Stimulated activated CD8-positive, alpha-beta memory T cell treated with anti-CD3 and anti-CD28 coated beads, Interleukin-4, amount 100 ng/mL, for 4 hours (primary cell): ENCODE measurements at places on chromosomes 7 and 10.

- DNase-seq = no peak
Measured at GRCh38 chr10:24708081-24708480, 15.6 kb downstream of the ARHGAP21 start.

DNA sequence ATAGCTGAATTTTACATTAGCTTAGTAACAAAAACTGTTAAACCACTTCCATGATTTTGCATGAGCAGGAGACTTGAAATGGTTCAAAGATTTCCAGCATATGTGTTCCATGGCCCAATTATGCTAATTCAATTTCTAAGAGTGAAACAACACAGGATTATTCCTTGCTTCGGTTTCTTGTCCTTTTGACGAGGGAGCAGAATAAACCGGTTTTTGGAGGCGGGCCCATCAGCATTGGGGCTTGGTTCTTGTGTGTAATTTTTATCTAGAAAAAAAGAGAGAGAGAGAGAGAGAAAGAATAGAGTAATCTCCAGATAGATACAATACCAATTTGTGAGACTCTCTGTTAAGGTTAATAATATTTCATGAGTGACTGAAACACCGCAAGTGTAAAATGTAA lies 159.5 kb upstream of the ETV1 start:
- DNase-seq = no peak

DNA sequence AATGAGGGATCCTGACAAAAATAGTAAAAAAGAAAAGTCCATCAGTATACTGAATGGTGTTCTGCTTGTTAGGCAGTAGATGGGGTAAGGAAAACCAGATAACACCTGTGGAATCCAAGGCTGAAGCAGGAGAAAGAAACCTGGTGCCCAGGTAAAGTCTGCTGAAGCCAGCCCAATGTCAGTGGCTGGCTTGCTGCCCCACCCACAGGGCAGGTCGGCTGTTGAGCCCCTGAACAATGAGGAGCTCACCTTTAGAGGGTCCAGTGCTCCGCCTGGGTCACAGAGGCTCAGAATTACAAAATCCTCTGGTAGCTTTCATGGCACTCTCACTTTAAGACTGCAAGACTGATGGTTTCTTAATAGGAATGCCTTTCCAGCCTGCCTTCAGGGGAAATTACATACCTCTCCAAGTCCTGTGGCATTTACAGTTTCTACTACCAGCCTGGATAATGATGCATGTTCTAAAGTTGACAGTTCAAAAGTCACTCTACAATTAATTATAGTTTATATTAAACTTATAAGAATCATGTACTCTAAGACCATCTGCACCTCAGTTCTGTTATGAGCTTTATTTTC lies 23.8 kb downstream of the DHX32 start:
- no peak for DNase-seq

DNA sequence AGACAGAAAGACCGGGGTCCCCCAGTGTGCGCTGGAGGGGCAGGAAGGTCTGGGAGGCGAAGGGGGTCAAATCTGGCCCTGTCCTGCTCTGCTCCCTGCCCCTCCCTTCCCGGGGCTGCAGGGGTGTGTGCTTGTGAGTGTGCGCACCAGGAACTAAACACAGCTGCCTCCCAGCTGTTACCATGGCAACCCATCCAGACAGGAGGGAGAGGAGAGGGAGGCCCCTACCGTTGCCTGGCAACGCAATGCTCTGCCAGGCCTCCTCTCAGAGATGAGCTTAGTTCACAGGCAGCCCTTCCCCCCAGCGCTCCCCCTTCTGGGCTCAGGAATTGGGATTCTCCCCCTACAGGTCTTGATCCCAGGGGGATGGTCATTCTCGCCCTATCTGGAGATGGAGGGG lies 6.1 kb downstream of the NYAP1 start:
- DNase-seq = no peak

GRCh38 chr7:99459087-99459486 lies 6.9 kb downstream of the ATP5MF start:
- no peak for DNase-seq

GRCh38 chr10:116111483-116112095 lies 161.4 kb downstream of the GFRA1 start:
- no peak for DNase-seq

DNA sequence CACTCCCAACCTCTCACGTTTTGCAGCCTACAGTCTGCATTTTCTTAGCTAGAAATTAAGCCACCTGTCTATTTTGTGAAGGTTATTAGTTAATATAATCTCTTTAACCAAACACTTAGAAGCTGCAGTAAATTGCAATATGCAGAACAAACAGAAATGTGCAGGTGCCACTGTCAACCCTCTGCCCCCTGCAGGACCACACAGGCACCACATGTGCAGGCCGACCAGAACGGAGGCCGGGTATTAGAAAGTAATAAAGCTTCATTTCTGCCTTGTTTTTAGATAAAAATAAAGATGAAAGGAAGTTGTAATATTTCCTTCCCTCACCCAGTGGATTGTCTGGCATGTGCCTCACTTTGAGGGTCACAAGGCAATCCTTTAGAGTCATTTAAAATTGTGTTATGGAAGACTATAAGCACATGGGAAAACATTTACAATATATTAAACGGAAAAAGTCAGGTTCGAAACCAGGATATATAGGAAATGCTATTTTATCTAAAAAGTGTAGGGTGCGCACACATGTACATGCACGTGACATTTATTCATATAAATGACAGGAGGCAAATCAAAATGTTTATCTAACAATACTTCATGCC lies 158.2 kb downstream of the ARHGAP12 start:
- peak; percentile 22 for DNase-seq

DNA sequence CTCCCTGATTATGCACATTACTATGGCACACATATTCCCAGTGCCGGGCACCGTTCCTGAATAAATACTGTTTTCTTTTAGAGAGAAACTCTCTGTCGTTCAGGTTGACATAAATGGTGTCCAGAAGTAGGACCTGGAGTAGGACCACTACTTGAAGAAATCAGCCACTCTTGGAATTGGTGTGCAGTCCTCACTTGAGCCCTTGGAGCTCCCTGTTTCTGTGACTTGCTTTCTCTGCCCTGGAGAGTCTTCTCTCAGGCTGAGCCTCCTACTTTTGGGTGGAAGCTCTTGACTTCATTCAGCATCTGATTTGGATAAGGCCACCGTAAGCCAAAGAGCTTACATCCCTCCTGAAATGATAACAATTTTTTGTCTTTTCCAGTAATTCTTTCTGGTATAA lies 29.7 kb upstream of the ANTXRL start:
- DNase-seq = no peak
